NCI-H526 (cell line): ENCODE measurements at places on chromosomes 5 and 9.

- DNase-seq, result no peak
These were observed 655.7 kb upstream of the ITGA1 start for GRCh38 chr5:52132053-52132452.

DNA sequence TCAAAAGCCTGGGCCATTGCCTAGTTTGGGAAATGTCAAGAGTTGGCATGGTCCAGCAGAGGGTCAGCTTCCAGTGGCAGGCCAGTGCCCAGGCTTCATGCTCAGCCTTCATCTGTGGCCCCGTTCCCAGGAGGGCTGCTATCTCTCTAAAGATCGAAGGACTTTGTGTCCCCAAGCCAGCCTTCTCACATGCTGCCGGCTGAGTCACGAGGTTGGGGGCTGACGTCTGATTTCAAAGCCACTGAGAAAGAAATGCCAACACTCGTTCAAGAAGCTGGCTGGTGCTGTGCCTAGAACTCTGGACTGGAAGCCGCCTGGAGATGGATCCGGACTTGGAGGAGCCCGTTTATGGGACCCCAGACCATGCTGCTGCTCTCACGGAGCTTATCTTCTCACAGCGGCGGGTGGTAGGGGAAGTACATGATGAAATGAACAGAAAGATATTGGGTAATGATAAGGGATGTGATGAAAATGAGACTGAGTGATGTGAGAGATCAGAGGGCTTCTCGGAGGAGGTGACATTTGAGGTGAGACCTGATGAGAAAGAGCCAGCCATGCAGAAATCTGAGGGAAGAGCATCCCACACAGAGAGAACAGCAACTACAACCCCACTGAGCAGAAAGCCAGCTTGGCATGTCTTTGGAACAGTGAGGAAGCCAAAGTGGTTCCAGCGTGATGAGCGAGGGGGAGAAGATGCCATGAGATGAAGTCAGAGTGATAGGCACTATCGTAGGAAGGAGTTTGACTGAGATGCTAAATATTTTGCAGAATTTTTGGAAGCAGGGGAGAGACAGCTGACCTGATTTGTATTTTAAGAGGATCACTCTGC is 54.9 kb upstream of the BOD1 start:
- DNase-seq, result no peak

GRCh38 chr5:3598769-3599211 is 3.2 kb downstream of the IRX1 start:
- DNase-seq, result no peak

- no peak for DNase-seq
These were observed 18.8 kb upstream of the FCN1 start for GRCh38 chr9:134936346-134937163.

- no peak for DNase-seq
These were observed 37.5 kb downstream of the CTNNA1 start for GRCh38 chr5:138790684-138791083.

GRCh38 chr5:38404667-38405276 is 146.4 kb downstream of the EGFLAM start:
- no peak for DNase-seq

DNA sequence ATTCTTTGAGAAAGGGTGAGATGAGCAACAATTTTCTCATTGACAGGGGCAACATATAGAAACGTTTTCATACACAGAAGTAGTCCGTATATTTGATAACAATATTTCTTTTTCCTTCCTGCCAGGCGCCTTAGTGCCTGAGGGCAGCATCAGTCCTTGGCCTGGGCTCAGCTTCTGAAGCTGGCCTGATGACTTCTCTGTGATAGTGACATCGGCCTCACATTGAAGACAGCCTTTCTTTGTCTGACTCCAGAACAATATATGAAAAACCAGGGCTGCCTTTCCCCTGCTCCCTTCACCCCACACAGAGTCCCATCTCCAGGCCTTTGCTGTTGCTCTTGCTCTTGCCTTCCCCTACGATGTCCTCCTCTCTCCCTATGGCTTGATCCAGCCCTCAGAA is 24.1 kb upstream of the TCOF1 start:
- DNase-seq, result no peak

DNA sequence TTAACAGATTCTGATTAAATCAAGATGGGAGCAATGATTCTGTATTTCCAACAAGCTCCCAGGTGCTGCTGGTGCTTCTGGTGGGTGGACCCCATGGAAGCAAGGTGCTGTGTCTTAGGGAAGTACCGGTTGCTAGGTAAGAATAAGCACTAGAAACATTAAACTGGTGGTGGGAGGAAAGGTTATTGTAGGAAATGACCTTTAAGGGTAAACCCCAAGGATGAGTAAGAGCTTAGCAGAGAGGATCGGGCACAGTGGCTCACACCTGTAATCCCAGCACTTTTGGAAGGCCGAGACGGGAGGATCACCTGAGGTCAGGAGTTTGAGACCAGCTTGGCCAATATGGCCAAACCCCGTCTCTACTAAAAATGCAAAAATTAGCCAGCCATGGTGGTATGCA is 16.2 kb upstream of the CREBRF start:
- DNase-seq, result no peak

DNA sequence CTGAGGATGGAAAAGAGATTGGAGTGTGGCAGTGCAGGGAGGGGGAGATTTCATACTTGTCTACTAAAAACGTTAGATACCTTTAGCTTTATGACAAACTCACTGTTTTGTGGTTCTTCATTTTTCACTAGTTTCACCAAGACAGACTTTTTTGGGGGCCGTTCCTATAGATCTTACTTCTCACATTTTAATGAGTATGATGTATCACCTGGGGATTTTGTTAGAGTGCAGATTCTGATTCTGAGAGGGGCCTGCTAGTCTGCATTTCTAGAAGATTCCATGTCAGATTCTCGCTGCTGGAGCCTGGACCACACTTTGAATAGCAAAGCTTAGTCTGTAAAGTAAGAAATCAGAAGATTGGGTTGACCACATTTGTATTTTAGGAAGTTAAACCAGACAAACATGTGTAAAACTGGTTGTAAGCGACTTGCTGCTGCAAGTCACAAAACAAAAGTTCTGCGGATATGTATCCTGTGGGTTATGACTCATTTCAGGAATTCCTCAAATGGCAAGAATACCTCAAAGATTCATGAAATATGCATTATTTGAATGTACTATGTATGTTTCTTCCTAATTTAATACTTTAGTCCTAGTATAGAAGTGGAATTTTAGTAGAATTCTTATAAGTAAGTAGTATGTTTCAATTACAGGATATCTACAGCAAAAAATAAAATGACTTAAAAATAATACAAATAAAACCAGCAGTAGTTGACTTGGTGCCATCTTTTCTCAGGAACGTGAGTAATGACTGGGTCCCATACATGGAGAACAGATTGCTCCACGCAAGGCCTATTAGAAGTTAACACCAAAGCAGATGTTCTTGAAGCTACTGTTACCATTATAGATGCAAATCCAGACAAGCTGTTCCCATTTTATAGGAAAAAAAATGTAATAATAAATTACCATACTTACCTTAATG is 27.8 kb downstream of the NFIL3 start:
- DNase-seq, result no peak

DNA sequence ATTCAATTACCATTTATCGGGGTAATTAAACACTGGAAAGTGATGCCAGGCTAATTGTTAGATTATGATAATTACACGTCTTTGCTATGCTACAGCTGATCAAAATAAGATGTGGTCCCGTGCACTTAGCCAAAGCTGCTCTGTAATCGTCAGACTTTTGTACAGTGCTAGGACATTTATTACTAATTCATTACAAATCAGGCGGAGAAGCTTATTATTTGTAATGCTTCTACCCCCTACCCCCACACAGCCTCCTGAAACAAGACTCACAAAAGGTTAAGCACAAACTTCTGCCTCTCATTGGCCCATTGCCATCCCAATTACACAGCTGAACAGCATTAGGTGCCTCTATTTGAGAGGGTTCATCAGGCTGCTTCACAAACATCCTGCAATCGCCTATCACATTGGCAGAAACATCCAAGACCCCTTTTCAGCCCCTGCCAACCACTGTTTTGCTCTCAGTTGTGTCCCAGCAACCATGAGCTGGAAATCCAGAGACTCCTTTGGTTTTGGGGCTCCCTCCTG is 232.7 kb downstream of the EFNA5 start:
- no peak for DNase-seq

DNA sequence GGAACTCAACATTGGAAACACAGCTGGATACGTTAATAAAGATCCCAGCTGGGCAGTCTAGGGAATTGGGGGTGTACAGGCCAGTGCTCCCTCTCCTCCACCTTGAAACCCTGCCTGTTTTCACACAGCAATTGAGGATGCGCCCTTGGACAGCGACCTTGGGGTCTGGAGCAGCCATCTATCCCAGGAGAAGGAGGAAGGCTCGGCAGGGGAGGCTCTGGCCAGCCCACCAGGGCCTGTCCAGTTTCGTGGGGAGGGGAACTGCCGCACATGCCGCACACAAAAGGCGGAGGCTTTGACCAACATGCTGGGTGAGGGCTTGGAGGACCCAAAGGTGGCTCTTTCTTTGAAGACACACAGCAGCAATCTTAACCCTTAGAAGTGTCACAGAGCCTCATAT is 1.4 kb downstream of the COL23A1 start:
- no peak for DNase-seq
